ENCODE measurements at places on chromosomes 3 and 15.

GRCh38 chr15:33211176-33211808 is 16.8 kb upstream of the FMN1 start:
- DNase-seq, result no peak

- no peak for DNase-seq
These were observed 131.1 kb downstream of the ATP8B4 start for GRCh38 chr15:49987896-49988295.

GRCh38 chr3:157667493-157667892 is 164.3 kb upstream of the VEPH1 start:
- no peak for DNase-seq

DNA sequence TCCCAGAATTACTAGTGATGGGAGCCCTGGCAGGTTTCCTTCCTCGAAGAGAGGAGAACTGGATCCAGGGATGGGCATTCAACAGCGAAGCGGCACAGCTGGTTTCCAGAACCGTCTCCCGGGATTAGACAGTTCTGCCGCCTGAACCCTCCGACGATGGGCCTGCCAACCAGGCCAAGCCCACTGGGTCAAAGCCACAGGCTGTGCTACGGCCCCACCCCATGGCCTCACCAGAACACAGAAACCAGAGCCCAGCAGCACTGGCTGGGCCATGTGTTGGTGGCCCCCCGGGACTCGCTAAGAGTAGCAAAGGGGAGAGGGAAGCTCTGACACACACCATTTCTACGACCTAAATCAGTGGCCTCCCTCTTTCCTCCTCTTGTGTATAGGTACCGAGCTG is 2.2 kb downstream of the C15orf62 start:
- DNase-seq, result no peak

DNA sequence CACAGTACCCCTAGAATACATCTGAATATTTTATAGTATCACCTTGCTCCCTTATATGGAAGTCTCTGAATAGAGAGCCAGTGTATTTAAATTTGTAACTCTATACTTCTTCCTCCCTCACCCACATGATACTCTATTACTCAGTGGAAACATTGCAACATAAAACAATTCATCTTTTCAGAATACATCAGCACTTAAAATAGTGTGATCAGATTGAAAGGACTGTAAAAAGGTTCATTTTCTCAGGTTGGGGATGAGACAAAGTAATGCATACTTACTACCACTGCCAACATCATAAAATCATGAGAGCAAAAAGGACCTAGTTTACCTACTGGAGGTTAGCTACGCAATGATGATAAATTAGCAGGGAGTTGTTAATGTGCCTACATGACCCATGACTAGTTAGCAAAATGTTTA is 13.8 kb upstream of the THRB start:
- no peak for DNase-seq

- DNase-seq, result no peak
These were observed 714 bp downstream of the ECT2 start for GRCh38 chr3:172751175-172751704.

DNA sequence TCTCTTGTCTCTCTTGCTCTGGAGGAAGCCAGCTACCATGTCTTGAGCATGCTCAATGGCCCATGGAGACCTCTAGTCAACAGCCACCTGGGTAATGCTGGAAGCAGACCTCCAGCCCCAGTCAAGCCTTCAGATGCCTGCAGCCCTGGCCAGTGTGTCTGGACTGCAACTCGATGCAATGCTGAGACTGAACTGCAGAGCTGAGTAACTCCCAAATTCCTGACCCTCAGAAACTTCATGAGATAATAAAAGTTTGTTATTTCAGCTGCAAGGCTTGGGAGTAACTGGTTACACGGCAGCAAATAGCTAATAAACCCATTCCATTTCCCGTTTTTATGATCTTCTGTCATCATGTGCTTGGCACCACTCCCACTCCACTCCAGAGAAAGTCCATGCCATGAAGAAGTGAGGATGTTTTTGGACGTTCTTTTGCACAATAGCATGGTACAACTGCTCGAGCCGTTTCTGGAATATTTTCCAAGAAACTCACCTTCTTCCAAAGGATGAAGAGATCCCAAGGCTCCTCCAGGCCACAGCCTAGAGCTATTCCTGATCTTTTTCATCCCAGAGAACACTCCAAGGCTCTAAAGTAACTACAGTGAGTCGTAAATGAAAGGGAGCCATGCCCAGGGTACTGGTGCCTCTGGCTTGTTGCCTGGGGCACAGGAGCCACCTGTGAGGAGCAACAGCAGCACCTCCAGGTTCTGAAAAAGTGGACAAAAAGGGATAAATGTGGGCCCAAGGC is 72.0 kb upstream of the KLF13 start:
- DNase-seq, result no peak

GRCh38 chr3:159960188-159961148 is 28.2 kb upstream of the IL12A start:
- DNase-seq, result no peak

DNA sequence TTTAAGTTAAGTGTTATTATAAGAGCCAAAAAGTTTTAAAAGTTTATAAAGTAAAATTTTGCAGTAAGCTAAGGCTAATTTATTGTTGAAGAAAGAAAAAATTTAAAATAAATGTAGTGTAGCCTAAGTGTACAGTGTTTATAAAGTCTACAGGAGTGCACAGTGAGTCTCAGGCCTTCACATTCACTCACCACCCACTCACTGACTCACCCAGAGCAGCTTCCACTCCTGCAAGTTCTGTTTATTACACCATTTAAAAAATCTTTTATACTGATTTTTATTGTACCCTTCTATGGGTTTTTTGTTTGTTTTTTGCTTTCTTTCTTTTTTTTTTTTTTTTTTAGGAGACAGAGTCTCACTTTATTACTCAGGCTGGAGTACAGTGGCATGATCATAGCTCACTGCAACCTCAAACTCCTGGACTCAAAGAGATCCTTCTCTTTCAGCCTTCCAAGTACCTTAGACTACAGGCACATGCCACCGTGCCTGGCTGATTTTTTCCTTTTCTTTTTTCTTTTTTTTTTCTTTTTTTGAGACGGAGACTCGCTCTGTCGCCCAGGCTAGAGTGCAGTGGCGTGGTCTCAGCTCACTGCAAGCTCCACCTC is 25.9 kb downstream of the CSTA start:
- DNase-seq, result no peak

DNA sequence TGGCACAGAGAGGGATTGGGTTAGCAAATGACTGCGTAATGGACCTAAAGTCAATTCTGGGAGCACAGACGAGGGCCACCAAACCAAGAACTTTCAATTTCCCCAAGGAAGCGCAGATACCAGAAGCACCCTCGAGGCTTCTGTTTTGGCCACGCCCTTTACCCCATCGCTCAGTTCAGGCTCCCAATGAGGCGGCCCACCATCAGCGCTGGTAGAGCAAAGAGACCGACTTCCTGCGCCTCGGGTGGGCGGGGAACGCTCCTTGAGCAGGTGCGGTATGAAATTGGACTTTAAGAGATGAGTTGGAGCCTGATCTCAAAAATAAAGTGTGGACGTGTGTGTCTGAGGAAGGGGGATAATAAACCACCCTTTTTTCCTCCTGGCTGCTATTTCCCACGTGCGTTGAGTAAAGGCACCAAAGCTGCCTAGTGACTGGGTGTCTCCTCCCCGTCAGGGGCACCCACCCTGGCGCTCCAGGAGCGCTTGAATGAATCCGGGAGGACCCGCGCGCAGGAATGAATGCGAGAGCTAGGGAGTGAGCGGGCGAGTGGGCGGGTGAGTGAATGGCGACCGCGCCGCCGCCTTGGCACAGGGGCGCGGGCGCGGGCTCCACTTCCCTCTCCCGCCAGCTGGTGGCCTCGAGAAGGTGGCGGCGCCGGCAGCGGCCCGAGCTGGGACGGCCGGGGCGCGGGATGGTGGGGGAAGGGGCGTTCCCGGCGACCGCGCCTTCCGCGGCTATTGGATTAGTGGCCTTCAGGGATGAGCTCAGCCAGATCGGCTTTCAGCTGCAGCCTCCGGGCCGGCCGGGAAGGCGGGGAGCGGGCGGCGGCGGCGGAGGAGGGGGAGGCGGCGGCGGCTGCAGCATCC is at the start of gene SPSB4:
TSS of gene SPSB4 (plus strand) at position 772 of the 867 bp plus-strand sequence. CDS start 14,758 bp downstream, outside the sequence.
- DNase-seq, result no peak

- no peak for DNase-seq
These were observed 2.4 kb downstream of the ANPEP start for GRCh38 chr15:89812011-89812846.

GRCh38 chr3:32557640-32558352 is 12.9 kb downstream of the DYNC1LI1 start:
- no peak for DNase-seq

GRCh38 chr3:175287361-175287963 is 428.3 kb downstream of the NAALADL2 start:
- no peak for DNase-seq

DNA sequence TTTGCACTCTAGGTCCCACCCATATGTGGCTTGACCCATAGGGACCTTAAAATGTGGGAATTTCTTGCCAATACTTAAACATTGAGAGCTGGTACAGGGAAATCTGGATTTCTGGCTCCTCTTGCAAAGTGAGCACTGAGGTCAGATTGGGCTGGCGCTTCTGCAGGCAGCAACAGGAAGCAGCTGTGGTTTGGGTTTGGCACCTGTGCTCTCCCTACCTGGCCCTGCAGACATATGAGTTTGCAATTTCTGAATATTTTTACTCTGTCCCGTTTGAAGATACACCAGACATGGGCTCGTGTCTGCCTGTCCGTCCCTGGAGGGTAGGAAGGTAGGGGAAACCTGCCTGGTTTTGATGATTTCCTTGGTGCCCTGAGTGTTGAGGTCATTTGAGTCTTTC is 74.8 kb upstream of the SEC13 start:
- no peak for DNase-seq

DNA sequence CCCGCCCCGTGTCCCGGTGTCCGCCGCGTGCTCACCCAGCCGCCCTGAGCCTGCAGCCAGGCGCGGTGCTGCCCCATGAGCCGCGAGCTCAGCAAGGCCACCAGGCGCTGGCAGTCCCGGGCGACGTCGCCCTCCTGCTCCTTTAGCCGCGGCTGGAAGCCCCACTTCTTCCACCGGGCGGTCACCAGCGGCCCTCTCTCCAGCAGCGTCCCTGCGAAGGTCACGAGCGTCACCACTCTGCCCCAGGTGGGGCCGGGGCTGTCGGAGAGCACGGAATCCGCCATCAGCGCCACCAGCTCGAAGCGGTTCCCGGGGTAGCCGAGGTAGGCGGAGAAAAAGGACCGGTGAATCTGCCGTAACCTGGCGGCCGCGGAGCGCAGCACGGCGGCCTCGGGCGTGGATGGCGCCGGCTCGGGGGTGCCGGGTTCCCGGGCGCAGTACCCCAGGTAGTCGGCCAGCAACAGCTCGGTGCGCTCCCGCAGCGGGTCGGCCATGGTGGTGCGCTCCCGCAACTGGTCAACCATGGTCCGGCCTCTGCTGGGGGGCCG is 298 bp downstream of the BCL2L10 start:
- DNase-seq, result no peak

- DNase-seq, result no peak
These were observed 78.0 kb upstream of the RARB start for GRCh38 chr3:25349828-25350724.

DNA sequence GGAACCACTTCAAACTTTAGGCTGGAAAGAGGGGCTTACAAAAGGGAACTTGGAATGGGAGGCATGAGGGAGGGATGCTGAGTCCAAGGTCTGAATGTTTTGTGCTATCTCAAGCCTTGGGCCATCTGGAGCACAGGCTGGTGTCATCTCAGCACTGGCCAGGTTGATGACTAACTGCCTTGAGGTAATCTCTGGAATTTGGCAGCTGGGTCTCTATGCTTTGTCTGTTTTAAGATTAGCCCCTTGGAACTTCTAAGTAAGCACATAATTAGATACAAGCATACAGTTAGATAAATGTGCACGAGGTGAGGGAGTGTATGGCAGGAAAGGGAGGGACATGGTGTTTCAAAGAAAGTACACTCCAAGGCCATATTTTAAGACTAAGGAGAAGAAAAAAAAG is 252.4 kb upstream of the CCDC54 start:
- no peak for DNase-seq

DNA sequence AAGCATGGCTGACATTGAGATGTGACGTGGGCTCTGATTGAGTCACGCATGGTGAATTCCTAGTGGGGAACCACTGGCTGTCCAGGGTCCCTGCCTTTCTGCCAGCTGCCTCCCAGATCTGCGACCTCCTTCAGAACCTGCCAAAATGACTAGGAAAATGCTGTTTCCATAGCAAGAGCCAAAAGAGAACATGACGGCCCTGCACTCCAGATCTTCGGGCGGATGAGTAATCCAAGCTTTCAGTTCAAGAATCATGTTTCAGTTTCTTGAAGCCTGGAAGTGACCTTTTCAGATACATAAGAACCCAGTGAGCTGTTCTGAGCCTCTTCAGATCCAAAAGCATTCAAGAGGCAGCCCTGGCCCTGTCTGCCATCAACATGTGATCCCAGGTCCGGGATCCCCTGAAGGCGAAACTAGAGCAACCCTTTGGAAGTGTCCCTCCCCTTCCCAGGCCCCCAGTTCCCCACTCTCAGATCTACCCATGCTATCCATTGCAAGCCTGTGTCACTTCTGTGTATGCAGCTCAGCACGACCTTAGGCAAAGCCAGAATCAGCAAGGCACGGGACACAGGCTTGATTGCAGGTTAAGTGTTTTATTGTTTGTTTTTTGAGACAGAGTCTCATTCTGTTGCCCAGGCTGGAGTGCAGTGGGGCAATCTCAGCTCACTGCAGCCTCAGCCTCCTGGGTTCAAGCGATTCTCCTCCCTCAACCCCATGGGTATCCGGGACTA is 19.7 kb downstream of the ANKRD63 start:
- DNase-seq, result no peak

GRCh38 chr3:81788610-81789009 is 27.2 kb upstream of the GBE1 start:
- DNase-seq, result no peak

DNA sequence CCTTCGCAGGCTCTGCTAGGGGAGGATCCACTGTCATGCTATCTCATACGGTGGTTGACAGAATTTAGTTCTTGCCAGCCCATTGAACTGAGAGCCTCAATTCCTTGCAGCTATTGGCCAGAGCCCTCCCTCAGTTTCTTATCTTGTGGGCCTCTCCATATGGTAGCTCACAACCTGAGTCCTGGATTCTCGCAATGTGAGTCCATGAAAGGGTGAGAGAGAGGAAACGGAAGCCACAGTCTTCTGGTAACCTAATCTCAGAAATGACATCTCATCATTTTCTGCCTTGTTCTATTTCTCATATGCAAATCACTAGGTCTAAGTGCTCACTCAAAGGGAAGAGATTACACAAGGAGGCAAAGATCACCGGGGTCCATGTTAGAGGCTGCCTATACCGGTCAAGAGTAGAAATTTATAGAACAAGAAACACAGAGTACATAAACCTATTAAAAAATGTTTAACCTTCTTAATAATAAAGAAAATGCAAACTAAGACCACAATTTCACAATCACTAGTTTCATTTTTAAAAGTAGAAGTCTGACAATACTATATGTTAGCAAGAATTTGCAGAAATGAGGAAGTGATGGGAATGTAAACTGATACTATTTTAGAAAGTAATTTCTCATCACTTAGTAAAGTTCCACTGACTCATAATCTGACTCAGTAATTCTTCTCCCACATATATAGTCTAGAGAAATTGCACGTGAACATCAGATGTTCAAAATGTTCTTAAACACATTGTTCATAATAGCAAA is 378.4 kb upstream of the AGTR1 start:
- no peak for DNase-seq
